ENCODE measurements at places on chromosomes 11 and 22.

DNA sequence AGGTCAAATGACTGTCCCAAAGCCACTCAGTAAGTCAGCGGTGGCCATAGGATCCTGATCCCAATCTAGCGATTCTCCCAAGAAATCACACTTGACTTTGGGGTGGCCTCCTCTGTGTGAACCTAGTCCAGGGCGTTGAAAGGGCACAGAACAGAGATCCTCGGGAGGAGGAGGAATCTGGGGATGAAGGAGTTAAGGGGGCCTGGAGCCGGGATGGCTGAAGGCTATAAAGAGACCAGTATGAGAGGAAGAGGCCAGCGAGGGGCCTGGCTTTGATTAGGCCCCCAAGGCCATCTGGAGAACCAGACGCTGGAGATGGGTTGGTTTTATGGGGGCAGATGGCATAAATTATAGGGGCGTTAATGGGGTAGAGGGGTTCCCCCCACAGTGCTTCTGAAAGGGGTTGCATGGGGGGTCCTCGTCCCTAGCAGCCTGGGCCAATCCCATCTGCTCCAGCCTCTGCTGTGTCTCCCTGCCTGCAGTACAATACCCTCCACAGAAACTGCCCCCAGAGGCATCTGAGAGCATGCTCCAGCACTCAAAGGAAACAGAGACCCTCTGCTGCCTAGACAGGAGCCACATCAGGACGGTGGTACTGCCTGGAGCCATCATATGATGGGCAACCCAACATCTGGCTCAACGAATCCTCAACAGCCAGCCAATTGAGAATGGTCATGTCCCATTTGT, 35.2 kb upstream of the TRIM29 start:
- no peak for DNase-seq

GRCh38 chr11:39036021-39036420, 2423.4 kb downstream of the LRRC4C start:
- no peak for DNase-seq

- no peak for DNase-seq
Measured at GRCh38 chr11:81070948-81071347, 1630.1 kb upstream of the TENM4 start.

GRCh38 chr11:61134801-61135257, 26.4 kb downstream of the VPS37C start:
- DNase-seq: no peak

- no peak for DNase-seq
Measured at GRCh38 chr22:39010946-39011345, 3.1 kb upstream of the APOBEC3C start.

DNA sequence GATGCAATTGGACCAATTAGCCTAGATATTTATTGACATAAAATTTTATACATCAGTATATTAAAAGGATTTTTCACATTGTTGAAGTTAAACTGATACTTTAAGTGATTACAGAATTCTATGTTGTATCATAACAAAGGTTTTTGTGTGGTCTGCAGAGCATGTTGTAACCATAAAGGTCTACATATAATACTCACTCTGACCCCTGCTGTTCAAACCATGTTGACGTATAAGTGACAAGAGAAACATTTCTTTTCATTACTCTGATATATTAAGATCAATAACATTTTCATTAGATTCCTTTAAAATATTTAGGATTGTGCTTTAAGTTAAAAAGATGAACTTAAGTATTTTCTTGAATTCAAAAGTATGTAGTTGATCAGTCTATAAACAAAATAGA, 63.9 kb downstream of the GAS2 start:
- no peak for DNase-seq

DNA sequence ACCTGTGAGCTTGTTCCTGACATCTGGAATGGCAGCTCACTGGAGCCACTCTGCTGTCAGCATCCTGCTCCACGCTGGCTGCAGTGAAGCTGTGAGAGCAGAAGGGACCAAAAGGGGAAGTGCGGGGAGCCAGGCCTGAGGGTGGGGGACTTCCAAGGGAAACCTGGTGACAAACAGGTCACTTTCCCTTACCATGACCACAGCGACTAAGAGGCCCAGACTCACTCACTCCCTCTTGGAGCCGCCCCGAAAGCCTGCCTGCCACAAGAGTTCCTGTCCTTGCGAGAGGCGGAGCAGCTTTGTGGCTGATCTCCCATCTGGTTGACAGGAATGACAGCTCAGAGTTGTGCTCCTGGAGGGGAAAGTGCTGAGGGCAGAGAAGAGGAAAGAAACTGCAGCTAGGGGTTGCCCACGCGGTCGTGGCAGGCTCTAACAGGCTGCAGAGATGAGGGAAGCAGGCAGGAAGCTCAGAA, 183.8 kb upstream of the NTM start:
- DNase-seq: no peak

- DNase-seq: no peak
Measured at GRCh38 chr22:25402501-25403283, 161.8 kb upstream of the GRK3 start.

DNA sequence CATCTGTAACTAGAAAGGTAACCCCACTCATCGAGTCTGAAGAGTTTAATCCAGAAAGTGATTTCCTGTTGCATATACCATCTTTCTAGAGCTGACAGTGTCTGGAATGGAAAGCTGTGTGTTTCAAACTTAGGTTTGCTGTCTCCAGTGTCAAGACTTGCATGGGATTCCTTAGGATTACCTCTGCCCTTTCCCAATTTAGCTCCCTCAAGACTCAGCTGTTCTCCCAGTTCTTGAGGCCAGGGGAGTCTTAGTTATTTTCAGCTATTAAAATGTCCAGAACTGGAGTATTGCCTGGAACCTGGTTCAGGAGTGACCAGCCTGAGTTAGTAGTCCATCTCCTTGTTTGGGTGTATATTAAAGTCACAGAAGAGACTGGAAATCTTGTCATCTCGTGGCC, 25.0 kb upstream of the LDHA start:
- DNase-seq: no peak

DNA sequence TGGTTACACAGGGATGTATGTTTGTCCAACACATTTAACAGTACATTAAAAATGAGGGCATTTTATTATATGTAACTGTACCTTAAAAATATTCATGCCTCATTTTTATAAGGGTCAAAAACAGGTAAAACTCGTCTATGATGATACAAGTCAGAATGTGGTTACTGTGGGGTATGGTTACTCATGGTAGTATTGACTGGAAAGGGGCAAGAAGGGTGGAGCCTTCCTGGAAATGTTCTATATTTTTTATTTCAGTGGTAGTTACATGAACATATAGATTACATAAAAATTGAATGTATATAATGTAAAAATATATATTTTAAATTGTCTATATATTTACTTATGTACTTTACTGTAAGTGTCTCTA, 99.8 kb downstream of the STIM1 start:
- no peak for DNase-seq

DNA sequence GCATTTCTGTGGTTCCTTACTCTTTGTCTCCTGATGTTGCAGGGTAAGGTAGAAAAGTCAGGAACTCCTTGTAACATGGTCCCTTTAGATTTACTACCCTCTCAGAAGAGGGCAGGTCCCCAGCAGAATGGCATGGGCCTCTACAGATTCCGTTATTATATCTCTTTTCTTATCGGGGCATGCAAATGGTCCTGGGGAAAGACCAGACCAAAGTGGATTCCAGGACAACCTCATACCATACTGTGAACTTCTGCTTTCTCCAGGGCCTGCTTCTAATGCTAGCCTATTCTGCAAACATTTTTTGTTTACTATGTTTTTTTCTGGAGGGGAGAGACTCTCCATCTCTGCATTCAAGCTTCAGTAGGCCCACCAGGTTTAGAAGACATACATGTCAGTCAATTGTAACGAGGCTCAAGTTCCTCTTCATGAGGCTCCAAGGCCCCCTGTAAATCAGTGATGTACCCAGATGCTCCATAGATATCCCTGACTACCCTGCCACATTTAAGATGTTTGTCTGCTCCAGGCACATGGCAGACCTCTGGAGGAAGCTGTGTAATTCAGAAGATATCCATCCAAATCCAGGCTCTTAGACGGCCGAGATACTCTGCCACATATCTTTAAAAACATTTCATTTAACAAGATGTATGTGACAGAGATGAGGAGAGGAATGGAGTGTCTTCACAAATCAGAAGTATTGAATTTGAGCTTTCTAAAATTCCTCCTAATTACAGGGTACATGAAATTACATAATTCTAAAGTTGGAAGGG, 8.5 kb upstream of the ME3 start:
- DNase-seq: no peak

- DNase-seq: no peak
Measured at GRCh38 chr11:59204746-59205145, 8.0 kb downstream of the MPEG1 start.

GRCh38 chr11:132062541-132062940, 692.1 kb downstream of the NTM start:
- DNase-seq: no peak

DNA sequence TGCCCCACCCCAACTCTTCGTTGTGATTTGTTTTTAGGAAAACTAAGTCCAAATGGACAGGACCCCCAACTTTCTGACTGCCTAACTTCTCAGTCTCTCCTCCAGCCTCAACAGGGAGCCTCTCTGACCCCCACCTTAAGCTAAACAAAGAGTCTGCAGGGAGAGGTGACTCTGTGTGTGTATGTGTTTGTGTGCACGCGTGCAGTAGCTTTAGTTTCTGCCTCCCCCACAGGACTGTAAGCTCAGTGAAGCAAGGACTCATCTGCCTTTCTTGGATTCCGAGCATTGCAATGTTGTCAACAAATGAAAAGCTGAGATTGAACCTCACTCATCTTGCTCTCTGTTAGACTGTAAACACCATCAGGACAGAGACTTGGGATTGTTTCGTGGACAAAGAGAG, 7.9 kb downstream of the SNAP29 start:
- DNase-seq: no peak

DNA sequence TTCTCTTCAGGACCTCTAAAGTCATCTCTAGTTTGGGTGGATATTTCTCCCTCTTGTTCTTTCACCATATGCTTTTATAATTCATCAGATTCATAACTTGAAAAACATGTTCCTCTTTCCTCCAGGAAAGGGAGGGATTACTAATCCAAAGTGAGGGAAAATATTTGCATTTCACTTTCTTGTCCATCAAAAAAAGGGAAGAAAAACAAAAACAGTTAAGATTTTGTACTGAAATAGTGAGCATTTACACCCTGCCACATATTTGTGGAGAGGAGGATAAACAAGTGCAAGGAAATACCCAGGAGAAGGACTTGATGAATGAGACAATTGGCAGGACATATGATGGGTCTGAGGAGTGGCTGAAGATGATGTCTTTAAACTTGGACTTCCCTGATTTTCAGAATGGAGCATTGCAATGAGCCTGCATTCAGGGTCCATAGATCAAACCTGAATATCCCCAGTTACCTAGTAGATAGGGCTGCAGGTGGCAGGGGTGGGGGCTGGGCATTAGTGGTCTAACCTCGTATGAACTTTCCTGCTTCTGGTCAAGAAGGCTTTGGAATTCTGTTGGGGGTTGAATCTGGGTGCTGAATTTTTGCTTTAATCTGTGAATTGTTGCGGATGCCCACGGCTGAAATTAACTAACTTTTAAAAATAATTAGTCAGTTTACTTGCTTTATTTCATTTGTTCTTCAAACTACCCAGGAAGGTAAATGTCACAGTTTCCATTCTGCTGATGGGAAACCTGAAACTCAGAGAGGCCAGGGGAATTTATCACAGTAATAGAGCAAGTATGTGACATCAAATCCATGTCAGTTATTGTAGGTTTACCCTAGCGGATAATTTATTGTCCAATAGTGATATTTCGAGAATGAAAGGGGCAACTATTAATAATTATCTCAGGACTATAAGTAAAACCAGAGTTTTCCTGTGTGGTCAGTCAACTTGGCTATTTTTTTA, 36.9 kb upstream of the TMEM123 start:
- DNase-seq: no peak

- no peak for DNase-seq
Measured at GRCh38 chr11:18078909-18079308, 27.0 kb downstream of the SAAL1 start.

DNA sequence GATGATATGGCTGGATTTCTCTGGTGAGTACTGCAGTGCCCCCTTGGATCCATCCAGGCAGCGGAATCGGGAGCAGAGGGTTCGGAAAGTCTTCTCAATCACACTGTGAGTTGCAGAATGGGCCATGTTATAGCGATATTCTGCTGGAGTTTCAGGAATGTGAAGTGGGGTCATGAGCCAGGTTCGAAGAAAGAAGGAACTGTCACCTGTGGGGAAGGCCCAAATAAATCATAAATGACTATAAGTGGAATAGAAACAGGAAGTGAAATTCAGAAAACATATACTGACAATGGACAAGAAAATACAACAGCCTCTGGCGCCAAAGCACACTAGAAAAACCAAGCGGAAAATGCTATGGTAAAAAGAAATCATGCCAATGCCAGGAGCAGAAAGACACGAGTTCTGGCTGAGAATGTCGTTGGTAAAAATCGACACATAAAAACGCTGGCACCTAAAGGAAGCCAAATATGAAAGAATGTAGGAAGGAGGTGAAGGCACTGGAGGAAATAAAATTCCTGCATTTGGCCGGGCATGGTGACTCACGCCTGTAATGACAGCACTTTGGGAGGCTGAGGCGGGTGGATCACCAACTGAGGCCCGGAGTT, 10.0 kb upstream of the AMBRA1 start:
- no peak for DNase-seq

- no peak for DNase-seq
Measured at GRCh38 chr22:50267591-50268390, 2.4 kb downstream of the MAPK11 start.

DNA sequence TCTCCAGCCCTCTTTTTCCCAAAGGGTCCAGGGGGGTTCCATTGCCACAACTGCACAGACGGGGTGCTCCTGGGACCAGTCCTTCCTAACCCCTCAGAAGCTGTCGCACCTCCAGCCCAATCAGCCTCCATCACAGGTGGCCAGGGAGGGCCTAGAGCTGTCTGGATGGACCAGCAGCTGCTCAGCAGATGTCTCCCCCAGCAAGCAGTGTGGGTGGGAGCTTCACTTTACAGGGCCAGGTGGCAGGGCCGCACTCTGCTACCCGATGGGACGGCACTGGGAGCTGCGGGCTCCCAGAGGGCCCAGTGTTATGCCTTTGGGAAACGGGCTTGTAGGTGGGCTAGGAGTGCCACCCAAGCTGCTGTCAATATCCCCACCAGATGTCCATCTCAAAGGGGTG, 120.5 kb downstream of the DSCAML1 start:
- no peak for DNase-seq

All from SIG-M5 (cell line).